Stimulated activated CD8-positive, alpha-beta memory T cell treated with anti-CD3 and anti-CD28 coated beads, Interleukin-4, amount 100 ng/mL, for 48 hours (primary cell): ENCODE measurements at places on chromosomes 7 and 10.

GRCh38 chr10:113524539-113525490, 28.0 kb upstream of the HABP2 start:
- DNase-seq, result no peak

DNA sequence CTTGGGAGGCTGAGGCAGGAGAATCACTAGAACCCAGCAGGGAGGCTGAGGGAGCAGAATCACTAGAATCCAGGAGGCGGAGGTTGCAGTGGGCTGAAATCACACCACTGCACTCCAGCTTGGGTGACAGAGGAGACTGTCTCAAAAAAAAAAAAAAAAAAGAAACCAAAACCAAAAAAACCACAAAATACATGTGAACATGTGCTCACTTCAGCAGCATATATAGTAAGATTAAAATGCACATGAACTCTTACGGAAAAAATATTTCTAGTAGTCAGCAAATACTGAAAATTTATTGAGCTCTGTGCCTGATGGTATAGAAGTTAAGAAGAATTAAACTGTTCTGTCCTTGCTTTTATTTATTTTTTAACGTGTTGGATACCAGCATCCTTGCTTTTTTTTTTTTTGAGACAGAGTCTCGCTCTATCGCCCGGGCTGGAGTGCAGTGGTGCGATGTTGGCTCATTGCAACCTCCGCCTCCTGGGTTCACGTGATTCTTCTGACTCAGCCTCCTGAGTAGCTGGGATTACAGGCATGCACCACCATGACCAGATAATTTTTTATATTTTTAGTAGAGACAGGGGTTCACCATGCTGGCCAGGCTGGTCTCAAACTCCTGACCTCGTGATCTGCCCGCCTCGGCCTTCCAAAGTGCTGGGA, 9.6 kb upstream of the ZNF487 start:
- no peak for DNase-seq

GRCh38 chr7:79730971-79731370, 277.5 kb upstream of the MAGI2 start:
- no peak for DNase-seq

DNA sequence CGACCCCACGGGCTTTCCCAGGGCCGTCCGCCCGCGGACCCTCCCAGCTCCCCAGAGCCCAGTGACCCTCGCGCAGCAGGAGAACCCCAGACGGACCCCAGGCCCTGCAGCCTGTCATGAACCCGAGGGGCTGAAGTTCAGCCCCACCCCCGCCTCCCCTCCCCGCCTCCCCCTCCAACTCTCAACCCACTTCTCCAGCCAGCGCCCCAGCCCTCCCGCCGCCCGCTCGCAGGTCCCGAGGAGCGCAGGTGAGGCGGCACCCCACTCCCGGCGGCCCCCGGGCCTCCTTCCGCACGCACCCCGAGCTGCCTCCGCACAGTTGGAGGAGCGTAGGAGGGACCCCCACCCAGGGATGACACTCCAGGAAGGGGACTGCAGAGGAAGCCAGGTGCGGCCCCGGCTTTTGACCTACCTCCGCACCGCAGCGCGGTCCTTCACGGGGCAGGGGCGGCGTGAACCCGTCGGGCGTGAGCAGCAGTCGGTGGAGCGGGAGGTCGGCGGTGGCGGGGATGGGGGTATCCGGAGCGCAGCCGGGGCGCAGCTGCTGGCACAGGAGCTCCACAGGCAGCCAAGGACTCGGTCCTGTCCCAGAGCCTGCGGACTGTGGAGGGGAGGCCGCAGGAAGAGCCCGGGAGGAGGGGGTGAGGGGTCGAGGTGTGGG, at the start of gene TMEM176A:
TSS of gene TMEM176A (plus strand) at position 189 of the 661 bp plus-strand sequence. CDS start 782 bp downstream, outside the sequence.
- DNase-seq, result no peak

DNA sequence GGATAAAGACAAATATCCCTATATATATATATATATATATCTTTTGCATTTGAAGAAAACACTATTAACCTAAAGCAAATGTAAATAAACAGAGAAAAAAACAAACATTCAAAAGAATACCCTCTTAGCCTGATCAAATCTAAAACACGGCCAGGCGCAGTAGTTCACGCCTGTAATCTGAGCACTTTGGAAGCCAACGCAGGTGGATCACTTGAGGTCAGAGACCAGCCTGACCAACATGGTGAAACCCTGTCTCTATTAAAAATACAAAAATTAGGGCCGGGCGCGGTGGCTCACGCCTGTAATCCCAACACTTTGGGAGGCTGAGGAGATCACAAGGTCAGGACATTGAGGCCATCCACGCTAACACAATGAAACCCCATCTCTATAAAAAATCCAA, 9.2 kb downstream of the ANXA7 start:
- no peak for DNase-seq

DNA sequence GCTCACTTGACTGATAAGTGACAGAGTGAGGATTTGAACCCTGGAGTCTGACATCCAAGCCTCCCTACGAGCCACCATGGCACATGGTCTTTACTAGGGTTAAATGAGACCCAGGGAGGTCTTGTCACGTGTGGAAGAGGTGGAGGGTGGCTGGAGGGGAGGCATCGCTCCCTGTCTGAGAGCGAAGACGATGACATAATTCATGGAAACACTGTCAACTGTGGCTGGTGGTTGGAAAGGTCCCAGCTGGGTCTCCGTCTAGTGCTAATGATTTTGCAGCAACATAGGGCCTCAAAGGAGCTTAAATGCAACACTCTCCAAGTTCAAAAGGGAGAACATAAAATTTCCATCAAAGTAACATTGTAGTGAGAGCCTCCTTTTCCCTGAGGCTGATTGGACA, 99.9 kb upstream of the BAIAP2L1 start:
- DNase-seq, result no peak

DNA sequence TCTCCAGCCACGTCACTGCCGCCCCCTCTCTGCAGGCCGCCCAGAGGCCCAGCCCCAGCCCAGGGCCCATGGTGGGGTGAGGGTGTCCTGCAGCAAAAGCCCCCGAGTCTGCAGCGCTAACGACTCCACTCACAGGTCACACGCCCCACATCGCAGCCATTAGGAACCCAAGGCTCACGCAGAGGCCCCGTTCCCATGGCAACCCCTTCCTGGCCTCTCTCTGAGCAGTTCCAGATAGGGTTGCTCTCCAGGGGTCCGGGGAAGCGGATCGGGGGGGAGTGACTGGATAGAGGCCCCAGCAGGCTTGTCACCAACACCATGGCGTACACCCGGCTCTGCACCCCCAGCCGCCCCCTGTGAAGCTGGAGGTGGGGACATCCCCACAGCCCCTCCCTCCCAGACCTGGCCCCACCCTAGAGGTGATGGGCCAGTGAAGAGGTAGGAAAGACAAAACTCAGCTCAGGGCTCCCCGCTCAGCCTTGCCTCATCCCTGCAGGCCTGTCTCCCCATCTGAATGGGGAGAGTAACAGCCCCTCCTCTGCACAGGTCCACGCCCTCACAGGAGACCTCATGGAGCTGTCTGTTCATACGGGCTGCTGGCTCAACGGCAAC, 41.2 kb downstream of the TNRC18 start:
- DNase-seq, result no peak

- DNase-seq, result no peak
These were observed 480.9 kb downstream of the PHTF2 start for GRCh38 chr7:78279457-78279856.

- no peak for DNase-seq
These were observed 60.4 kb downstream of the LGI1 start for GRCh38 chr10:93818086-93818485.

GRCh38 chr7:150367677-150368095, 936 bp upstream of the REPIN1 start:
- DNase-seq, result no peak

DNA sequence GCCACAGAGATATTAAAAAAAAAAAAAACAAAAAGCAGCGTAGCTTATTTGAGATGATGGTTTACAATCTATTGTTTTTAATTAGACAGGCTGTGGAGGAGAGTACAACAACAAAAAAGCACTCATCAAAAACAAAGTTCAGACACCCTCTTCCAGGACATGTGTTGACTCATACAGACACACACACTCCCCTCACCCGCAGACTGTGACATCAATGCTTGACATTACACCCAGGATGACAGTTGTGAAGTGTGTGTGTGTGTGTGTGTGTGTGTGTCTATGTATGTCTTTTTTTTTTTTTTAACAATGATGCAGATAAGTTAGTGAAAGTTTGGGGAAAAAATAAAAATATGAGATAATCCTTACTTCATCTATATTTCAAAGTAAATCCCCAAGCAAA, 303.6 kb downstream of the GPAM start:
- DNase-seq, result no peak

DNA sequence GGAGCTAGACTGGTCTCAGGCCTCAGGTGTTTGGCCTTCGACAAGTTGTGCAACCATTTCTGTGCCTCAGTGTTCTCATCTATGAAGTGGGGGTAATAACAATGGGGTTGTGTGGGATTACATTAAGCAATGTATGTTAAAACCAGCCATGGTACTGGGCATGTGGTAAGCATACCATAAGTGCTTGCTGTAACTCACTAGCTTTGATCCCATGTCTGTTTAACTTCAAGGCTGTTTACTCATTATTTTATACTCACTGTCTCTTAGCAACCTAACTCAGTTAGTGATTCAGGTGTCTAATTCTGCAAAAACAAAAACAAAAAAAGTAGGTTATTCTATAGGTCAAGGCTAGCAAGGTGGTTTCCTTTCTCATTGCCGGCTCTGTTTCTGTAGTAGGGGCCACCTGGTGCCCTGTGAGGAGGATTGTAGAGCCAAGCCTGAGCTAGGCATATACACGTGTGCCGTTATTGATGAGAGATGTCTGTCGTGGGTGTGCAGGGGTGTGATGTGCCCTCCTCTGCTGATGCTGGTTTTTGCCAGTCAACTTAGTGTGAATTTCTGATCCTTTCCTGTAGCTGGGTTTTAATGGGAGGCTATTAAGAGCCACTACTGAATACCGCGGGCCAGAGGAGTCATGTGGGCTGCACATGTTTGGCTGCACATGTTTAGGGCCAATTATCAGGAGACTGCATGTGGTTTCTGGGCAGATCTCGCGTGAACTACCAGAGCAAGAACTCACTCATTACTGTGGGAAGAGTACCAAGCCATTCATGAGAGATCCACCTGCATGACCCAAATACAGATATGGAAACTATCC, 56.2 kb downstream of the EEPD1 start:
- DNase-seq, result no peak

- DNase-seq, result no peak
These were observed 1.8 kb downstream of the TPST1 start for GRCh38 chr7:66206934-66207240.

DNA sequence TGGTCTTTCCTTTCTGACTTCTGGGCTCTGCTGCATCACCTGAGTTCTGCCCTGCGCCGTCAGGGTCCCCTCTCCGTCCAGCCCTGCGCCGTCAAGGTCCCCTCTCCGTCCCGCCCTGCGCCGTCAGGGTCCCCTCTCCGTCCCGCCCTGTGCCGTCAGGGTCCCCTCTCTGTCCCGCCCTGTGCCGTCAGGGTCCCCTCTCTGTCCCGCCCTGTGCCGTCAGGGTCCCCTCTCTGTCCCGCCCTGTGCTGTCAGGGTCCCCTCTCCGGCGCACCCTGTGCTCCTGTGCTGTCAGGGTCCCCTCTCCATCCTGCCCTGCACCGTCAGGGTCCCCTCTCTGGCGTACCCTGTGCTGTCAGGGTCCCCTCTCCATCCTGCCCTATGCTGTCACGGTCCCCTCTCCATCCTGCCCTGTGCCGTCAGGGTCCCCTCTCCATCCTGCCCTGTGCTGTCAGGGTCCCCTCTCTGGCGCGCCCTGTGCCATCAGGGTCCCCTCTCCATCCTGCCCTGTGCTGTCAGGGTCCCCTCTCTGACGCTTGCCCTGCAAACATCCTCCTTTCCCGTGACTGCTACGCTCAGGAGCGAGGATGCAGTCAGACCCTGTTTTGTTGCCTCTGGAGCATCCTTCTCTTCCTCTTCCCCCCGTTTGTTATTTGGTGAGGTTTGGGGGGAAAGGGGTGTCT, 66.4 kb downstream of the INPP5A start:
- no peak for DNase-seq

- DNase-seq, result peak; percentile 74
These were observed at the start of gene EFCAB10 for GRCh38 chr7:105581066-105581811. Gene EFCAB10, minus strand, starts transcription at chr7:105581493. Its CDS starts 30 bp downstream, at chr7:105581463.

DNA sequence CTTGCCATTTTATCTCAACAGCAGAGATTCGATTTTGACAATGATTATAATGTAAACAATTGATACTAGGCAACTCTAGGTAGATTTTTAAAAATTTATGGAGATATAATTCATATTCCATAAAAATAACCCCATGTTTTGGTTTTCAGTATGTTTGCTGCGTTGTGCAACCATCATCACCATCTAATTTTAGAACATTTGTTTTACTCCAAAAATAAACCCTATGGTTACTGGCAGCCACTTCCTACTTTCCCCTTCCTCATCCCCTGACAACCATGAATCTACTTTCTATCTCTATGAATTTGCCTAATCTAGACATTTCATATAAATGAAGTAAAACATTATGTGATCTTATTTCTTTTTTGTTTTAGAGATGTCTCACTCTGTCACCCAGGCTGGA, 401.9 kb downstream of the THSD7A start:
- no peak for DNase-seq

GRCh38 chr10:64067859-64068258, 546.7 kb downstream of the REEP3 start:
- DNase-seq, result no peak

DNA sequence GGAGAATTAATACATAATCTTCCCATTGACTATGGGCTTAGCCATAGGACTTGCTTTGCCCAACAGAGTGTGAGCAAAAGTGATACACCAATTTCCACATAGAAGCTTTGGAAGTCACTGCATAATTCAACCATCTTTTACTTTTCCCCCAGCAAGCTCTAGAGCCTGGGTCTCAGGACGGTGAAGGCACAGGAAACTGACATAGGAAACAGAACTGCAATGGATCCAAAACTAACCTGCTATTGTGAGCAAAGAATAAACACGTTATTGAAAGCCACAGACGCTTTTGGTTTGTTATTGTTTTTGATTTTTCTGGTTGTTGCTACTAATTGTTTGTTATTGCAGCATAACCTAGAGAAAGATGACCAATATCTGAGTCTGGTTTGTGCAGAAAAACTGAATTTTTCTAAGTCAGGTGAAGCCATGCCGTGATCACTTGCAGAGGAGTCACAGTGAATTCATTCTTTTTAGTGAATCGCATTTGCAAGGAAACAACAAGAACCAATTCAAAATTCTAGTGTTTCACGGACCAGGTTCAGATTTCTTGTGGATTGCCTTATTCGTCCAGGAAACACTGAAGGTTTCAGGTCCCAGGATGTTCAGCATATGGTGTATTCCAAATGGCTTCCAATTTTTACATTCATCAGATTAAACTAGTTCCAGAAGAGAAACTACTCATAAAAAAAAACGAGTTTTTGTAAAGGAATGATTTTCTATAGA, 52.8 kb downstream of the CUBN start:
- no peak for DNase-seq

GRCh38 chr7:114976666-114977065, 54.8 kb downstream of the MDFIC start:
- no peak for DNase-seq

DNA sequence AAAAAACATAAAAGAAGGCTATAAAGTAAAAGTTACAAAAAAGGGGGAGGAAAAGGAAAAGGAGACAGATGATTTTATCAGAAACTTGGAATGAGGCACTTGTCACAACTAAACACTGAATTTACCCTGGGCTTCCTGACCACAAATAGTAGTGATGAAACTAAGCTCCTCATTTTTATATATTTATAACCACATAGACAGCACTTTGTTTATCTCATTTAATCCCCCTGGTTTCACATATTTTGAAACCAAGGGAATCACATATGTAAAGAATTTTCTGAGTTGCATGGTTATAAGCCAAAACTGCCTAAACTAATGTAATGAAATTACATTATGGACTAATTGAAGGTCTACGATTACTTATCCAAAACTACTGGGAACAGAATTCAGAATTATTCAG, 39.6 kb upstream of the MET start:
- no peak for DNase-seq

- DNase-seq, result no peak
These were observed 228.7 kb downstream of the CHRM2 start for GRCh38 chr7:137097111-137097510.

GRCh38 chr7:140137078-140137477, 39.7 kb downstream of the KDM7A start:
- no peak for DNase-seq
